T-helper 2 cell (primary cell): ENCODE measurements at places on chromosomes 3 and 15.

GRCh38 chr3:119930286-119930685 is 148.4 kb downstream of the NR1I2 start:
- no peak for DNase-seq

DNA sequence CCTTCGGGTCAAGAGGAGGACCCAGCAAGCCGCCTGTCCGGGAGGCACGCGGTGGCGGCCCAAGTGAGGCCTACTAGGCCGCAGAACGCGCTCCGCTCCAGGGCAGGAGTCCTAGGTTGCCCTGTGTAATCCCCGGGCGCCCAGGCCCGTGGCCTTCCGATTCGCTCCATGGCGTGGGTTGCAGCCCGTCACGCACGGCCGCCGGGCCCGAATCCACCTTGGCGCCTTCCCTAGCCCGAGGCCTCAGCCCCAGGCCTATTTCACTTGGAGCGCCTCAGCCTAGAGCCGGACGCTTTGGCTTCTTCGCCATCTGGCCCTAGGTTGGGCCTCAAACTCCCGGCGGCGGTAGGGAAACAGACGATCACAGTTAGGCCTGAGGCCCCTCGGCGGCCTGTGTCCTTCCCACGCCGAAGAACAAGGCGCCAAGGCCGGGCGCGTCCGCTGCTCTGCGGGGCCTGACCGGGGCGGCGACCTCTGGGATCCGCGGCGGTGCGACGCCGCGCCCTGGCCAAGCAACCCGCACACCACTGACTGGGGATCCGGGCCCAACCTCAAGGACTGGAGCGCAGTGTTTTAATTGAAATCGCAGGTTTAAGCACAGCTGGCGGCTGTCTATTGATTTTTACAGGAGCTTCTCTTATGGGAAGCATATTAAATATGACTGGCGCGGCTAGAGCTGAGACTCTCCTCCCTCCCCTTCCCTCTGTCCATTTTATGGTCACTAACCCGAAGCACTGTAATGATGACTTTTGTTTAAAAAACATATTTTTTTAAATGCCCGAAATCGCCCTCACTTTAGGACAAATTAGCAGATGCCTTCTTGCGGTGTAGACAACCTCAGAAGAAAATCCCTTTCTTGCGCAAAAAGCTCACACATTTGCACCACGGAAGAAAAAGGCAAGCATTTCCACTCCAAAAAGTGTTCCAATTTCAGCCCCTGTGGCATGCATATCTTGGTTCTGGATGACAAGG is 3.8 kb upstream of the FEZF2 start:
- DNase-seq: no peak

- no peak for DNase-seq
Observed at GRCh38 chr3:169295126-169295525, 368.4 kb downstream of the MECOM start.

DNA sequence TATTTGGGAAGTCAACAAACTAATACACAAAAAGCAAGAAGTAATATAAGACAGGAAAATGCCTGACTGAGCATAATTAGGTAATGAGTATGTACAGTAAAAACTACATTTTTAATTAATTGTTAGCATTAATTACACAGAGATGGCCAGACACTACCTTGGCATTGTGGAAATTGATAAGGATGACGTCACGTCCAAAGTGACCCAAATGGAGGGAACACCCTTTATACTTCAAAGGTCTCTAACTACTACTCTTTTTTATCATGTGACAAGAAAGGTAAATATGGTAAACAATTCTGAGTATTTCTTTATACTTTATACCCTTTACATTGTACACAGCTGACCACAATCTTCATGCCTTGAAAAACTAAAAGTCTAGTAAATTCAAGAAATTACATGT is 22.4 kb upstream of the GUCA1C start:
- no peak for DNase-seq

DNA sequence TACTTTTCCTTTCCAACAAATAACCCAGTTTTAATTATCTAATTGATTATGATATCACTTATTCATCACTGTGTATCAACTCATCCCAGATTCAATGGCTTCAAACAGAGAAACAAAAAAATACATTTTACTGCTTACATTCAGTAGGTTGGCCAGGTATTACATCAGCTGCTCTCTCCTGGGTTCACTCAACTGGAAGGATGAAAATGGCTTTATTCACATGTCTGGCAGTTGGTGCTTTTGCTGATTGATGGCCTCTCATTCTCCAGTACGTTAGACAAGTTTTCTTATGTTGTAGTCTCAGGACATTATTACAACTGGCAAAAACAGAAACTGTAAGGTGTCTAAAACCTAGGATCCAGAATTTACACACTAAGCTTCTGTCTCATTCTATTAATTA is 811.0 kb upstream of the ALCAM start:
- DNase-seq: no peak

DNA sequence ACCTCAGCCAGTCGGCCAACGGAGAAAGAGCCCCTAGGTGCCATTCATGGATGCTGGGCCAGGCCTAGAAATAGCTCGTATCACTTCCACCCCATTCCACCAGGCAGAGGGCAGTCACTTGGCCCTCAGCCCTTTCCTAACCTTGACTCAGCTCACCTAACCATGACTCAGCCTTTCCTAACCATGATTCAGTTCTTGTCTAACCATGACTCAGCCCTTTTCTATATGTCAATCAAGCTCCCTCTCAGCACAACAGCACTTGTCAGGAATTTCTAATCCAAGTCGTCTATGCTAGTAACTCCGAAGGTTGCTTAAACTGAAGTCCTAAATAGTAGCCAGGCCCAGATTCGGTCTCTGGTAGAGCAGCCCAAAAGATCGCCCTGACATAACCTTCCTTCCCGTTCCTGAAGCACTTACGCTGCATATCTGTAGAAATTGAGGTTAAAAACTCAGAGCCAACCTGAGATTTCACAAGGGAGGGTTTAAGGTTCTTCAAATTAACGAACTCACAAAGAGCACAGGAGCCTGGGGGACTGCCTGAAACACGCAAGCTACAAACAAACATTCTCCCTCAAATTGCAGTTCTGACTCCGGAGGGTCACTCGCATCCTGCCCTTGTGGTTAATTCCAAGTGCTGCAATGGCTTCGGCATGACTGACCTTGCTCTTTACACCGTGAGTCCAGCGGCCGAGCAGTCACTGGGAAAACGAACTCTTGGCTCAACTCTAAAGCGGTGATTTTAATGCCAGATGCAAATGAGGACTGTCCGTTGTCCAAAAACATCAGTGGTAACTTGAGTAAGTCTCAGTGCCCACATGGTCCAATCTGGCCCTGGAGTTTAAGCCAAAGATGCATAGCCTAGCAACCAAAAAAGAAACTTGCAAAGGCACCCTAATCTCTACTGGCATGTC is 99.9 kb downstream of the ADAMTS17 start:
- no peak for DNase-seq
